Stimulated activated CD8-positive, alpha-beta memory T cell treated with anti-CD3 and anti-CD28 coated beads, Interleukin-4, amount 100 ng/mL, for 1 hour (primary cell): ENCODE measurements at places on chromosomes 1 and 21.
A peak's percentile ranks its signal among the peaks of the same experiment; 100 is the strongest.

DNA sequence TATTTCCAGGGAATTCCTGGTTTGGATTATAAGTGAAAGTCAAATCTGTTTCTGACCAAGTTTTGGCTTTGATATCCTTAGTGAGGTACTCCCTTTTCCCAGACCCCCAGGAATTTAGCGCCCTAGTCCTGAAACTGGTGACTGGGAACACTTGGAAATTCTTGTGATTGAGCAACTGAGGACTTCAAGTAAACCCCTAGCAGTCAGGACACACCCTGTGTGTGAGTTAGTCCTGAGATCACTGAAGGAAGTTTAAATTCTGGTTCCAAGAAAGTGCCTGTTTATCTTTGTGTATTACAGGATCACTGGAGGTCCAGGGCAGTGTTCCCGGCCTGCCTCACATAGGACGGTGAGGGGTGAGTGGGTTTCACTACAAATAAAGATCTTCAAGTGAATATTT is 95.1 kb upstream of the F3 start:
- DNase-seq = no peak

- no peak for DNase-seq
Measured at GRCh38 chr1:8667869-8668594, 149.4 kb downstream of the RERE start.

- DNase-seq = no peak
Measured at GRCh38 chr1:84442256-84442655, 36.8 kb upstream of the RPF1 start.

GRCh38 chr1:204937901-204938300 is 67.2 kb downstream of the NFASC start:
- DNase-seq = no peak

DNA sequence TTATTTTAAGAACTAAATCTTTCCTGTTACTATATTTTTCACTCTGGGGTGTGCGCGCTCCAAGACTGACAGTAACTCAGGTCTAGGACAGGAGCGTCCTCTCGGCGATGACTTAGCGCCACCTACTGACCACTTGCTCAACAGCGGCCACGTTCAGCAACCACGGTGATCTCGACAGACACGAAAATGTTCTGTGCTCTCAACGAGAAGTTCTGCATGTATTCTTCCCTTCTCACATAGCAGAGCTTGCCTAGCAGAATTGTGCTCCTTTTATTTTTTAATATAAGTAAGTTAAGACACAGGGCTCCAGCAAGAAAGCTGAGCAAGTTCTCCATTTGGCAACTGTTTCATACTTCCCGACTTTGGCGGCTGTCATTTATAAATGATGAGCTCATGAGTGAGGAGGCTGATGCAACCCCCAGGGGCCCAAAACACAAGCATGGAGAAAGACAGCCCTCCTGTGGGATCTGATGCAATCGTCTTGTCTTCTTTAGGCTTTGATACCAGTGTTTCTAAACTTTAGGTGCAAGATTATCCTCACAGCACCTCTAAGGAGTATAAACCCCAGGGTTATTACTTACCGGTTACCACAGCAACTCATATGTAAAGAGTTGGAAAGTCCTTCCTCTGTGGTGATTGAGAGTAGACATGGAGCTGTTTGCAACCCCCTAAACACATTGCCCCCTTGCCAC is 92.6 kb downstream of the HHIPL2 start:
- peak; percentile 64 for DNase-seq

DNA sequence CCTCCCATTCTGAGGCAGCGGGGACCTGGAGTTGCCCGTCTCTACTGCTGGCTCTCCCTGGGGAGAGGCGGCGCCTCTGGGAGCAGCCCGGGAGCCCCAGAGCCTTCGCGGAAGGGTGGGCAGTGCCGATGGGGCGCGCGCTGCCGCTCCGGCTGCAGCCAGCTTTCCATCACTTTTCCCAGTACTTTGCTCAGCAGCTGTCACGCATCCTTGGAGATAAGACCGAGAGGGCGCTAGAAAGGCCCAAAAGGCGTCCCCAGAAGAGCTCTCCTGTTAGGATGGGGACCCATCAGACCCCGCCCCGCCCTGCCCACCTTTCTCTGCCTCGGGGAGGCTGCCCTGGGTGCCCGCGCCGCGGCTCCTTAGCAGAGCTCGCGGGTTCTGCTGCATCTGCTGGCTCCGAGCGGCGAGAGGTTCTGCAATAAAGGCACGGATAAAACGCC is 534 bp downstream of the KCNH1 start:
- no peak for DNase-seq

DNA sequence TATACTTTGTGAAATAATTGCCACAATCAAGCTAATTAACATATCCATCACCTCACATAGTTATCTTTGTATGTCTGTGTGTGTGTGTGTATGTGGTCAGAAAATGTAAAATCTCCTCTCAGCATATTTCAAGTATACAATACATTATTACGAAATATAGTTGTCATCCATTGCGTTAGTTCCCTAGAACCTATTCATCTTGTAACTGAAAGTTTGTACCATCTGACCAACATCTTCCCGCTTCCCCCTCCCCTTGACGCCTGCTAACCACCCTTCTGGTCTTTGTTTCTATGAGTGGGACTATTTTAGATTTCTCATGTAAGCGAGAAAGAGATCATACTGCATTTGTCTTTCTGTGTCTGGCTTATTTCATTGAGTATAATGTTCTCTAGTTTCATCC is 455.3 kb downstream of the KCNT2 start:
- no peak for DNase-seq

DNA sequence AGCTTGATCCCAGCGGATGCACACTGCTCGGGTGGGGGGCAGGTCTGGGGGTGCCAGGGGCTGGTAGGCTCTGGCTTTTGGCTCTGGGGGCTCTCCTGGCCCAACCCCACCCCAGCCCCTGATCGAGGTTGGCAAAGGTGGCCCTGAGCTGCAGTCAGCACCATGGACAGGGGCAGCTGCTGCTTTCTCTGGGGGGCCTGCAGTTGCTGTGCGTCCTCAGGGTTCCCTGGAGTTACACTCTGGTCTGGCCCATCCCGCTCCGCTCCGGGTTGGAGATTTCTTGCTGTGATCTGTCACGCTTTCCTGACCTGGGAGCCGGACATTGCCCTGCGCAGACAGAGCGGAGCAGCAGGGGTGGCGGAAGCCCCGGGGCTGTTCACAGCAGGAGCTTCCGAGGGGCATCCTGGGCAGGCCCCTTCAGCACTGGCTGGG is 8.0 kb upstream of the PLCH2 start:
- peak; percentile 7 for DNase-seq

GRCh38 chr1:36083635-36084496 is at the start of gene TEKT2:
TEKT2 (plus strand) TSS chr1:36084094; CDS start chr1:36084922, 828 bp downstream.
- DNase-seq = no peak

GRCh38 chr1:10655002-10655401 is 141.4 kb downstream of the CASZ1 start:
- no peak for DNase-seq

GRCh38 chr1:9612162-9612845 is 23.6 kb downstream of the TMEM201 start:
- DNase-seq = no peak

DNA sequence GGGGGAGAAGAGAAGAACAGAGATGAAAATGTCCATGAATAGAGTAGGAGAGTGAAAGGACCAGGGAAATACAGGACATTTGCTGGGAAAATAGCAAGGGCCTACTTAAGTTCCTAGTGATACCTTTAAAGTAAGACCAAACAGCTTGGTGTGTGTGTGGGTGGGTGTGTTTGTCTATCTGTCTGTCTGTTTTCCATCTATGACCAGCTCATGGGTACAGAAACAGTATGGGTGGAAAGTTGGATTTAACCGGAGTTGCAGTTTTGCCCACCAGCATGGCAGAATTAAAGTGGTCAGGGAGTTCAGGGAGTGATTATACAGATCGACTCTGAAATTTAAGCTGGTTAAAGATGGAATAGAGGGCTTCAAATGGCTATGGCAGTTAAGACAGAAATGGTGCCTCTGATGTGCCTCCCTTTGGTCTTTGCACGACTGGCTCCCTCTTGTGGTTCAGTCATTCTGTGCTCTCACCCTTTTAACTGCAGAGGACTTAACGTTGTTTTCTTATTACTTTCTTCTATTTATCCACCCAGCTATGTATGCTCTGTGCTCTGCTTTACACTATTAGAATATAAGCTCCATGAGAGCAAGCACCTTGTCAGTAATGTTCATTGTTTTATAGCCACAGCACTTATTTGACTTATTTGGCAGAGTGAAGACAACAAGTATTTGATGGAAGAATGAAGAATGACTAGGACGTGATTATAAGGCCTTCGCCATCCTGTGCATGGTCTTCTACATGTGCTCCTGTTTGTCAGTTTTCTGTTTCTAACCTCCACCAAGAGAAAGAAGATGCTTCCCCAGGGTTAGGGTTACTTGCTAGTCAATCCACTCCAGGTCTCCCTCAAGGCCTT is 72.7 kb upstream of the AK4 start:
- peak; percentile 40 for DNase-seq

GRCh38 chr21:36547464-36547863 is 67.5 kb upstream of the CLDN14 start:
- DNase-seq = no peak

DNA sequence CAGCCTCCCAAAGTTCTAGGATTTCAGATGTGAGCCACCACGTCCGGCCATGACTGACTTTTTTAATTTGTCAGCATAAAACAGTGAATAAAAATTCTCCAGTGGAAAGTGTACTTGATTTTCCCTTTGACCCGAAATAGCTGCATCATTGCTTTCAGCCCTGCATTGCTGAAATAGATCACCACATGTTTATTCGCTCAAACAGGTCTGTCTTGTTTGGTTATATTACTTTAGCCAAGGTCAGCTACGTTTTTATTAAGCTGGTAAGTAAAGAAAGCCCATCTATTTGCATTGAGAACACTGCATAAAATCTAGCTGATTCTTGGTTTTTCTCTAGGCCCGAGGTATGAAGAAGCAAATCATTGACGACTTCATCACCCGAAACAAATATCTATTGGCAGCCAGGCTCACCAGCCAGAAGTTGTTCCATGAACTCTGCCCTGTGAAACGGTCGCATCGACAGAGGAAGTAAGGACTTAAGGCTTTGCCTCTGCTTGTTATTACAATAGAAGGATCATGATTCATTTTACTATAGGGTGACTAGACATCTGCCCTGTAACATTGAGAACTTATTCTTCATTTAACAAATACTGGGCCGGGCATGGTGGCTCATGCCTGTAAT is 25.6 kb downstream of the AGMAT start:
- DNase-seq = no peak

GRCh38 chr1:167617153-167618147 is 12.6 kb upstream of the RCSD1 start:
- DNase-seq = no peak

- DNase-seq = no peak
Measured at GRCh38 chr1:94079080-94079940, 41.6 kb downstream of the ABCA4 start.

DNA sequence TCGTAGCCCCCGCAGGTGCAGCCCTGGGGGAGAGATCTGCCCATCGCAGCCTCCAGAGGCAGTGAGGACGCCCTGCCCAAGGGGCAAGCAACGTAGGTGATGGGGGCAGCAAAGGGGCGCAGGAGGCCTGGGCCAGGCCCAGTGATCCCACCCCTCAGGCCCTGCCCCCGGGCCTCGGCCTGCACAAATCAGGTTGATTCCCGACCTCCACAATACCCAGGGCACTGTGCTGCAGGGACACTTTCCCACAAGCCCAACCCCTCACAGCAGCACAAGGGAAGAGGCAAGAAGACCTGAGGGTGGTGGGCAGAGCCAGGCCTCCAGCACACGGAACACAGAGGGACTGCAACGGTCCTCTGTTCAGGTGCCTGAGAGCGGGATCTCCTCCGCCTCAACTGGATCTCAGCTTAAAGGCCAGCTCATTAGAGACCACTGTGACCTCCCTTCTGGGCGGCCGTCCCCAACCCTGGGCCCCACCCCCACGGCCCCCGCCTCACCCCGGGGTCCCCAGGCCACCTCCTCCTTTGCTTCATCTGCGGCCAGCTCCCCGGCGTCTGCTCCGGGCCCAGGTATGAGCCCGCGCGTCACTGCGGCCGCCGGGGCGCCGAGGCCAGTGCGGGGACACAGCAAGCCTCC is 812 bp upstream of the ARF1 start:
- DNase-seq = no peak

GRCh38 chr1:61420909-61421835 is 303.8 kb downstream of the TM2D1 start:
- DNase-seq = no peak

- DNase-seq = no peak
Measured at GRCh38 chr1:44543064-44543744, 131.1 kb downstream of the TMEM53 start.

GRCh38 chr1:173669491-173669941 is at the start of gene ANKRD45:
ANKRD45 (minus strand) TSS chr1:173669851; CDS start chr1:173659418, 10,433 bp downstream.
- no peak for DNase-seq

- no peak for DNase-seq
Measured at GRCh38 chr1:85894651-85895050, 186.4 kb upstream of the ZNHIT6 start.

- DNase-seq = no peak
Measured at GRCh38 chr1:158362941-158363340, 9.2 kb downstream of the CD1E start.

DNA sequence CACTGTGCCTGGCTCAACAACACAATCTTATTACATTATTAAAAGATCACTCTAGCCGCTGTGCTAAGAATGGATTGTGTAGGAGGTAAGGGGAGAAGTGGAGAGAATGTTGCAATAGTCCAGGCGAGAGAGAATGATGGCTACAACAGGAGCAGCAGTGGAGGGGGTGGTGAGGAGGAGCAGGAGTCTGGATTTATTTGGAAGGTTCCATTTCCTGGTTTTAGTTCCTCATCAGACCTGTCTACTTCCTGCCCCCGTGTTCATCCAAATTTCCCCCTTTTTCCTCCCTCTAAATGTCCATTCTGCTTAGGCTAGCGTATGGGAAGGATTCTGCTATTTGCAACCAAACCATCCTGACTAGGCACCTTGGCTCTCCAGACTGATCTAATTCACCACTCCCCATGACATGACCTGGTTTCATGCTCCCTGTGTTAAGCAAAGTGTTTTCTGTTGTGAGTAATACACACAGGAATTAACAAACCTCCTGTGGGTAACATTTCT is 35.1 kb upstream of the EYA3 start:
- DNase-seq = no peak

GRCh38 chr1:173693238-173693637 is 21.5 kb upstream of the KLHL20 start:
- no peak for DNase-seq

GRCh38 chr1:119453021-119453420 is 38.1 kb downstream of the HSD3B2 start:
- DNase-seq = no peak

DNA sequence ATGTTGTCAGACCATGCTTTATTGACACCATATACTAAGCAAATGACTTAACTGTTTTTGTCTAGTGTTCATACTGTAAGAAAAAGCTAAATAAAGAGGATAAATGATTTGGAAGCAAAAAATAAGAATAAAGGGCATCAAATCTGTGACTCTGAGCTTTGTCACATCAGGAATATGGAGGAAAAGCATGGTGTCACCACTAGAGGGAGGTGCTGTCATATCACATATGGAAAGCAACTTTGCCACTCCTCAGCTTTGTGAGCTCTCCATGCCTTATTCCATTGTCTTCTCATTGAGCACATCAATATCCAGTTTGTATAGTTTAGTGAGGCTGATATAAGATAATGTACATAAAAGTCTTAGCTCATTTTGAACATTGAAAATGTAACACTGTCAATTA is 20.8 kb upstream of the GBP1 start:
- no peak for DNase-seq

- no peak for DNase-seq
Measured at GRCh38 chr21:17784604-17785402, 34.4 kb downstream of the C21orf91 start.

GRCh38 chr1:204932573-204932909 is 61.9 kb downstream of the NFASC start:
- no peak for DNase-seq
